Ovary (tissue), 10 donors: ENCODE measurements at places on chromosomes 6 and 20. TPM values are rescaled to one million over a fixed set of nuclear protein-coding genes. Genes with fewer than 3 reads are reported as not detected.
A peak's percentile ranks its signal among the peaks of the same experiment; 100 is the strongest.

DNA sequence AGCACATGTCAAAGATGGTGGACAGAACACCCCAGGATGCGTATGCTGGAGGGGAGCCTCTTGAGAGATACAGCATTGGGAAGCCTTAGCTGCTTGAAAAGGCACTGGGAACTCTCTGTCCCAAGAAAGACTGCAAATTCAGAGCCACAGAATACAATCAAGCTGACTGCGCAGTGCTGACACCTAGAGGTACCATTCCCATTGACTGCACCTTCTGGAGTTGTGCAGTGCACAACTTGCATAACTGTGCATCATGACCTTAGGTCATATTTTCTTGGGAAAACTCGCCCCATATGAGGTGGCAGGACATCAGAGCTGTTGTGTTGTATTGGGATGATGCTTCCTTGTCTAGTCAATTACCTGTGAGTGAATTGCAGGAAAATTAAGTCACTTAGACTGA lies 646.5 kb upstream of the NOX3 start:
- DNase-seq = no peak

GRCh38 chr20:35954907-35955251 lies 577 bp upstream of the SCAND1 start:
- no peak for DNase-seq

DNA sequence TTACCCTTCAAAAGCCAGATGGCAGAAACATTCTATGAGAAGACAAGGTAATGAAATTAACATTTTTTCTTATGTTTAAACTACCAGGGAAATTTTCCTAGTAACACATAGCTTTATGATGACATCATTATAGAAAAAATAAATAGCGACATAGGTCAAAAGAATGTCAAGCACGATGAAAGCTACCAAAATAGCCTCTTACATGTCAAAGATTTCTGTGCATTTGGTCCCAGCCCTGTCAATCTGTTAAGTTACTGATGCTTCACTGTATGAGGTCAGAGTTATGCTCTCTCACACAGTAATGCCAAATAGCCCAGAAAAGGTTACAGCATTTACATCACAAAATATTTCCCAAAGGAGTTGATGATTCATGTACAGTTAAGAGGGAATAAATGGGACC lies 199.8 kb upstream of the DEFB112 start:
- no peak for DNase-seq

The PPP1R16B gene
- 1.9 TPM for total RNA-seq

- DNase-seq = peak; percentile 21
These were observed 23.5 kb upstream of the CTNNBL1 start for GRCh38 chr20:37670351-37670791.

GRCh38 chr6:49336514-49337131 lies 126.4 kb downstream of the MMUT start:
- no peak for DNase-seq

The RNF182 gene
- 1.1 TPM for total RNA-seq
